HEK293T (cell line): ENCODE measurements at places on chromosomes 16 and 17.

GRCh38 chr17:12348476-12348875 is 317.2 kb upstream of the MYOCD start:
- no peak for DNase-seq

DNA sequence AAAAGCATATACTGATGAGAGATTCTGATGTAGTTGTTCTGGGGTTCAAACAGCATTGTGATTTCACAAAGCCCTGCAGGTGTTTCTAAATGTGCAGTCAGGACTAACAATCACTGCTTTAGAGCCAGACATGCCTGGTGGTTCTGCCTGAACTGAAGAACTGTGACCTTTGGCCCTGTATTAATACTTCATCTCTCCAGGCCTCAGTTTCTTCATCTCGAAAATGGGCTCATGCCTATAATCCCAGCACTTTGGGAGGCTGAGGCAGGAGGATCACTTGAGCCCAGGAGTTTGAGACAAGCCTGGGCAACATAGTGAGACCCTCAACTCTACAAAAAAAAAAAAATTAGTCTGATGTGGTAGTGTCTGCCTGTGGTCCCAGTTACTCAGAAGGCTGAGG is 3.9 kb downstream of the DNAI2 start:
- no peak for DNase-seq

DNA sequence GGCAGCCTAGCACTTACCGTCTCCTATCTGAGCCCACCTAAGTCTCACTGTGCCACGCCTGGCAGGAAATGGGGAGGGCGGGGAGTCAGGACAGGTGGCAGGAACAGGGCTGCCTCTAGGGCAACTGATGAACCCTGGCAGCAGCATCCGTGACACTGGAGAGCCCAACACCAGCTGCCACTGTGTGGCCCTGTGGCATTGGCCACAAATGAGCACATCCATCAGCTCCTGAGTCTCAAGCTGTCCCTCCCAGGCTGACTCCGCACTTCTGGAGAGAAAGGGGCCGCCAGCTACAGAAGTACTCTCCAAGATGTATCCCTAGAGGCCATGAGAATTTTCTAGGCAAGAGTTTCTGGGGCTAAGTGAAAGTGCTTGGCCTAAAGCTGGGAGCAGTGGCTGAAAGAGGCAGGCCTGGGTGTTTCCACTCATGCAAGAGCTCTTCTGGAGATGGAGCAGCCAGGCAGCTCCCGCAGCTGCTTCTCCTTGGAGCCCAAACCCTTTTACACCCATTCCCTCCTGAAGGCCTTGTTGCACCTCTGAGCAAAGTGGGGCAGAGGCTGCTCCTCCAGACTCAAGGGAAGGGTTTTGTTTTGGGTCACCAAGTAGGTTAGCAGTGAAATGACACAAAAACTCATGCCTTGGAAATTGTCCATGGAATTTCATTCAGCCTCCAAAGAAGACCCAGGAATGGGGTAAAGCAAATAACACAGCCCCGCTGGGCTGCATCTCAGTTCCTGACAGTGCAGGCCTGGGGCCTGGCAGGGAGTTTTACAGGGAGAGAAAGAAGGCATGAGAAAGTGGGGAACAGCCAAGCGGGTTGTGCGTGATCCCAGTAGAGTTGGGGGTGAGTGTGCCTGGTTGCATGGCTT is 25.8 kb downstream of the PEMT start:
- DNase-seq: no peak

DNA sequence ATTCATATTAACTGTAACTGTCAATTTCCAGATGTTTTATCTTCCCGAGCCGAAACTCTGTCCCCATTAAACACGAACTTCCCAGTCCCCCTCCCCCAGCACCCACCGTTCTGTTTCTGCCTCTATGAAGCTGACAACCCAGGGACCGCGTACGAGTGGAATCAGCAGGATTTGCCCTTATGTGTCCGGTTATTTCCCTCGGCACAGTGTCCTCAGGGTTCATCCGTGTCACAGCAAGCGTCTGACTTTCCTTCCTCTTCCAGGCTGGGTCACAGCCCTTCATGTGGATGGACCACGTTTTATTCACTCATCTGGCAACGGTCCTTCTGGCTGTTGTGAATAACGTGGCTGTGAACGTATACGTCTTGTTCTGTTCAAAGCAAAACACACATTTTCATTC is 31.3 kb downstream of the METRNL start:
- DNase-seq: no peak

DNA sequence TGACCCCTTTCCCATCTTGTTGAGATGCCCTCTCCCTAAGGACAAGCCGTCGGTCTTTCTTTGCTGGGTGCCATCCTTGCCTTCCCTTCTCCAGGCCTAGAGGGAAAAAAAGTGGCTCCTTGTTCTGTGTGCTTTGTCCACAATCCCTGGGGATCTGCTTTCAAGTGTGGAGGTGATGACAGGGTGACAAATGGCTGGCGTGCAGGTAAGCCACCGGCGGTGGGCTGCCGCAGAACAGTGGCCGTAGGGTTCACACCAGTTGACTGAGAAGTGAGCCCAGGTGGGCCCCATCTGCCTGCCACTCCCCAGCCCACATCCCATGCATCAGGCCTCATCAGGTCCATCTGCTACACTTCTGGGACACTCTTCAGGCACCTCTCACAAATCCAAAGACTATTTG is 11.4 kb upstream of the CALB2 start:
- DNase-seq: no peak

DNA sequence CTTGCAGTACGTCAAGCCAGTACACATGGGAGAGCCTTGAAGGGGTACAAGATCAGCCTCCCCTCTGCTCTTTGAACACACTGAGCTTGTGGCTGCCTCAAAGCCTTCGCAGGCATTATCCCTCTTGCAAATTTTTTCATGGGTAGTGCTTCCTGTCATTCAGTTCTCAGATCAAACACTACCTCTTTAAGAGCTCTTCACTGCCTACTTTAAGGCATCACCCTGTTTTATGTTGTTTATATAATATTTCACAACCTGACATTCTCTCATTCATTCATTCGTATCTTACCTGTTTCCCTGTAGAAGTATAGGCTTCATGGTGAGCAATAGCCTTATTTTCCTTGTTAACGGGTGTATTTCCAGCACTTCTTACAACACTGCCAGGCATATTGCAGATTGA is 269.1 kb downstream of the CDH13 start:
- DNase-seq: no peak

GRCh38 chr16:4431023-4431422 is 5.4 kb downstream of the DNAJA3 start:
- DNase-seq: no peak

DNA sequence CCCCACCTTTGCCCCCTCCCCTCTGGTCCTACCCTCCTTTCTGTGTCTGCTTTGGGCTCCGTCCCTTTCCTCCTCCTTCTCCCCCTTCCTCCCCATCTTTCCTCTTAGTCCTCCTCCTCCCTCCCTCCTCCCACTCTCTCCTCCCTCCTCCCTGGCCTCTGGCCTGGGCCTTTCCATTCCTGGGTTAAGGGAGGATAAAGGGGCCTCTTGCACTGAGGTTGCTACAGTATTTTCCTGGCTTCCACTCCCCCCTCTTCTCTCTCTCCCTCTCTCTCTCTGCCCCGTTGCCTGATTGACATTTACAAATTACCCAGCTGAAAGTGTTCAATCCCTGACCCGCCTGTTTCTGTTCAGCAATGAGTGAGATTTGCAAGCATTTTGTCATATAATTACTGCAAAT is 44.0 kb downstream of the MRM1 start:
- no peak for DNase-seq

GRCh38 chr16:30924076-30924912 is 922 bp downstream of the FBXL19 start:
- no peak for DNase-seq

DNA sequence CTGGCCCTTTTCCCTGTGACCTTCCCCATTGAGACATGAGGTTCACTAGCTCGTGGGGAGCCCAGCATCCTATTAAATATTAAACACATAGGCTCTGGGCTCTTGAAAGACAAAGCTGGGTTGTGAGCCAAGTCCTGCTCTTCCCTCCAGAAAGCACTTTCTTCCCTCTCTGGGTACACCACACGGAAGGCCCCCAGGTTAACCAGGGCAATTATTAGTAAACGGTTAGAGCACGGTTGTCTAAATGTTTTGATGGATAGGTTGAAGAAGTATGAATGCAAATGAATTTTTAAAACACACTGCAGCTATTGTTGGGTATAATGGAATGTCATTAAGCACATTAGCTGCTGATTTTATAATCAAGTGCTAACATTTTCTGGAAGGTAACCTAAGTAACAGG is 32.7 kb upstream of the CDH13 start:
- no peak for DNase-seq

DNA sequence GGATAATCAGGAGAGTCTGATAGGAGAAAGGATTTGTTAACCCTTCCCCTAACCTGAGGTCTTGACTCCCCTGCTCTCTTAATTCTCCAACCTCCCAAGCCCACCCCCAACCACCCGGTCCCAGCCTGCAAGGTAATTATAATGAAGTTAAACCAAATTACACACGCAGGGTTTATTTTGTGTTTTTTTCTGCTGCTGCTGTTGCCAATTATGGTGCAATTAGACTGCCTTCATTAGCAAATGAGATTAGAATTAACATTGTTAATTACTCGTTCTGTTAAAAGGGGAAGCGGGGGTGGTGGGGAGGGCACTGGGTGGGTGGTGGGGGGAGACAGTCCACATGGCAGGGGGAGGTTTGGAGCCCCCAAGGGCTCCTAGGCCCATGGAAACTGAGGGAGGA is 128.9 kb downstream of the CCT6B start:
- no peak for DNase-seq

- no peak for DNase-seq
These were observed 41.4 kb downstream of the FOXK2 start for GRCh38 chr17:82560802-82561428.

GRCh38 chr16:89161763-89162713 is 9.5 kb upstream of the CDH15 start:
- no peak for DNase-seq

DNA sequence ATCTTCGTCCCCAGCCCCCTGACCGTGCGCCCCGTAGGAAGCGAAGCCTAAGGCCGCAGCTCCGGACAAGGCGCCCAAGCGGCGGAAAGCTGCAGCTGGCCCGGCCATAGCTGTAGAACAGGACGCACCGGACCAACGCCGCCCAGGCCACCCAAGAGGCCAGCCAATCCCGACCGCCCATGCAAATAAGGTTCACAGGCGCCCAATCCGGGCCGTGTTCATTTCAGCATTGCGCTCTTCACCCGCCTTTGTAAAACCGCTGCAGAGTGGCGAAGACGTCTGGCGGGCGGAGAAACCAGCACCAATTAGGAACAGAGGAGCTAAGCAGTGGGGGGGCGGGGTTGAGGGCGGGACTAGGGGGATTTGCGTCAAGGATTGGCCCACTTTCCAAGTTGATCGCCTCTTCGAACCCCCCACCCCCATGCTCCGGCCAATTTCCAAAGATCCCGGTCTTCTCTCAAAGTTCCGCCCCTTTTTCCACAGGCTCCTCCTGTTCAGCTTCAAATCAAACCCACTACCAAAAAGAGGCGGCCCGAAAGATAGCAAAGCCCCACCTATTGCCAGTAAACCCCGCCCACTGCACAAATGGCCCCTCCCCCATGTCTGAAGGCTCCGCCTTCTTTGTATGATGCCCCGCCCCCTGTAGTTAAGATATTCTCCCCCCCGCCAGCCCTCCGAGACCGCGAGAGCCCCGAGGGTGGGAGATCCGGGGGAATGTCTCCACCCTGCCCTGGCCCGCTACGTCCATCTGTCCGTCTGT is at the start of gene TMEM256:
TSS of gene TMEM256 (minus strand) at position 121 of the 760 bp plus-strand sequence. CDS start at position 108, 13 bp downstream.
- peak; percentile 93 for DNase-seq

- DNase-seq: peak; percentile 56
These were observed 2.9 kb downstream of the SMPD3 start for GRCh38 chr16:68445458-68445857.
